ENCODE measurements at places on chromosomes 13 and 19.

DNA sequence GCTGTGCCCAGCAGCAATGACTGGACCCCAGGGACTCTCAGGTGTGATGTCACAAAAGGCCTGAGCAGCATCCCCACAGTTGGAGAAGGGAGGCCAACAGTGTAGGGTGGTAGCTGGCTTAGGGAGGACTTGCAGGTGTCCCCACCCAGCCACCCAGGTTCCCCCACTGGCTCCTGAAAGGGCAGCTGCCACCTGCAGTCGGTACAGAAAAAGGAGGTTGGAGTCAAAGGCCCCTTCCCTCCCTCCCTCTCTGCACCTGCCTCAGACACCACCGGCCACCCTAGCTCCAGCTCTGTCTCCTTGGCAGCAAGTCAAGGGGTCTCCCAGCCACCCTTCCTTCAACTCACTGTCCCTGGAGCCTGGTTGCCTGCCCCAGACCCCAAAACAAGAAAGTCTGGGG is at the start of gene PCP2:
TSS of gene PCP2 (minus strand) at position 22 of the 400 bp plus-strand sequence. CDS start 262 bp downstream, outside the sequence.
- no peak for DNase-seq

DNA sequence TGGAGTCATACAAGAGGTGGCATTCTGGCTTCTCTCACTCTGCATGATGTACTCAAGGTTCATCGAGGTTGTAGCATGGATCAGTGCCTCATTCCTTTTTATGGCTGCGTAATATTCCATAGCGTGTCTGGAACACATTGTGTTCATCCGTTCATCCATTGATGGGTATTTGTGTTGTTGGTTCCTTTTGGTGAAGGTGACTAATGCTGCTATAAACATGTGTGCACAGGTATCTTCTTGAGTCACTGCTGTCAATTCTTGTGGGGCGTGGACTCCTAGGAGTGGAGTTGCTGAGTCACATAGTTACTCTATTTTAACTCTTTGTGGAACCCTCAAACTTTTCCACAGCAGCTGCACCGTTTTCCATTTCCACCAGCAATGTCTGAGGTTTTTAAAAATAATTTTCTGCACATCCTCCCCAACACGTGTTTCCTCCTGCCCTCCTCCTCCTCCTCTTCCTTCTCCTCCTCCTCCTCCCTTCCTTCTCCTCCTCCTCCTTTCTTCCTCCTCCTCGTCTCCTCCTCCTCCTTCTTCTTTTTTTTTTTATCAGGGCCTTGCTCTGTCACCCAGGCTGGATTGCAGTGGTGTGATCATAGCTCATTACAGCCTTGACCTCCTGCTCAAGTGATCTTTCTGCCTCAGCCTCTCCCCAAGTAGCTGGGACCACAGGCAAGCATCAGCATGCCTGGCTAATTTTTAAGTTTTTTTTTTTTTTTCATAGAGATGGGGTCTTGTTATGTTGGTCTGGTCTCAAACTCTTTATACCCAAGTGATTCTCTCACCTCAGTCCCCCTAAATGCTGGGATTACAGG is 2.0 kb upstream of the TMEM221 start:
- DNase-seq: no peak

GRCh38 chr19:41626877-41627276 is at the start of gene CEACAM4:
Gene CEACAM4, minus strand, starts transcription at chr19:41627074. Its CDS starts 111 bp downstream, at chr19:41626963.
- no peak for DNase-seq

DNA sequence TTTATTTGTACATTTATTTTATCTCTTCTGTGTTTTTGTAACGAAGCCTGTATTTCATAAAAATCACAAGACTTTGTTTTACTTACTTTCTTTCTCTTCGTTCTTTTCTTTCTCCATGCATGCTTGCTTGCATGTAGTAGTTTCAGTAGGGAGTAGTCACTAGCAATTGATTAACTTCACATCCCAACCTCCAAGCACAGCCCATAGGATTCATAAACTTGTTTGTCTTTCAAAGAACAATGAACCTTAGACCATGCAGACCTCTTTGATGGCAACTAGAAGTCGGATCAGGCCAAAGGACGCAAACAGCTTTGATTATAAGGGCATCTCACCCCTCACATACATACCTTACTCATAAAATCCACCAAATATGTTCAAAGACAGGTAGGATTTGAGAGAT is 3.1 kb upstream of the PRR20A start:
- no peak for DNase-seq

- no peak for DNase-seq
Measured at GRCh38 chr13:75495938-75496337, 14.0 kb upstream of the TBC1D4 start.

Data from caudate nucleus (tissue), 63 donors.